ENCODE measurements at places on chromosomes 3 and 15.

GRCh38 chr15:78290222-78290621 is 9.2 kb downstream of the SKIC8 start:
- DNase-seq = no peak

GRCh38 chr3:51953445-51953844 is 1.7 kb upstream of the GPR62 start:
- DNase-seq = no peak

GRCh38 chr3:42459151-42459550 is 43.3 kb upstream of the VIPR1 start:
- no peak for DNase-seq

DNA sequence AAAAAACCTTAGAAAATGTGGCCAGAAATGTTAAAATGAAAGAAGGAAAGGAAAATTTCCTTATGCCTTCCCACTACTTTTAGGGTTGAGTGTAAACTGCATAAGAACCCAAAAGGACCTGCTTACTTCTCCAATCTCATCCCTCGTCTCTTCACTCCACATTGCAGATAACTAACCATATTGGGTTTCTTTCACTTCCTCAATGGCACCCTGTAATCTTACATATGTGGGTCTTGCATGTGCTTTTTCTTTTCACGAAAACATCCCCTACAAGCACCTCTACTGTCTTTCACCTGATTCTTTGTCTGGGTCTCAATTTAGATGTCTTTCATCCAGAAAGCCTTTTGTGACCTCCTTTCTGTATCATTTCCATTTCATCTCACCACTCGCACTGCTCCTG is 23.1 kb downstream of the EOMES start:
- DNase-seq = no peak

DNA sequence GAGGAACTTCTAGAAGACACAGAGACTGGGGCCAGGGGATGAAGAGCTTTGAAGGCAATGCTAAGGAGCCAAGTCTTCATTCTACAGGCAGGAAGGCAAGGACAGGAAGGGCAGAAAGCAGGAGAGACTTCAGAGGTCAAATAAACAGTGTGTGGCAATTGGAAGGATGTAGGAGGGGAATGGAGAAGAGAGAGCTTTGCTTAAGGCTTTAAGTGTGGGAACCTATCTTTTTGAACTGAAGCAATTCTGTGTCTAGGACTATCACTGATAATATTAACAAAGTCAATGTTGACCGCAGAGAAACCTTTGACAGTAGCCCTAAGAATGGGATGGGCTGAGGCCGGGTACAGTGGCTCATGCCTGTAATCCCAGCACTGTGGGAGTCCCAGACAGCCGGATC is 325.0 kb downstream of the FOXP1 start:
- DNase-seq = no peak

GRCh38 chr15:52485290-52485689 is 43.4 kb downstream of the MYO5A start:
- no peak for DNase-seq

- no peak for DNase-seq
Measured at GRCh38 chr3:145015253-145015652, 1043.6 kb downstream of the DIPK2A start.

- no peak for DNase-seq
Measured at GRCh38 chr3:108475220-108475782, 35.1 kb downstream of the MYH15 start.

All from SW 1271 (cell line).